ENCODE measurements at places on chromosomes 4 and X. TPM values are rescaled to one million over a fixed set of nuclear protein-coding genes. Genes with fewer than 3 reads are reported as not detected.

Gene TLR1
- total RNA-seq = 18.0 TPM

Gene KIT
- total RNA-seq = 38.1 TPM

Gene TSPAN7
- total RNA-seq = 44.9 TPM

Gene TNMD
- total RNA-seq = 0.63 TPM

Gene MRPS18C
- total RNA-seq = 44.4 TPM

Gene GPR173
- 5.4 TPM for total RNA-seq

Gene PRKG2
- total RNA-seq = 1.4 TPM

Gene TIMP1
- 551 TPM for total RNA-seq

Gene POF1B
- 13.1 TPM for total RNA-seq

Gene GDPD2
- 7.0 TPM for total RNA-seq

All from kidney (tissue), 22 donors.